ENCODE measurements at places on chromosomes 4 and X.

DNA sequence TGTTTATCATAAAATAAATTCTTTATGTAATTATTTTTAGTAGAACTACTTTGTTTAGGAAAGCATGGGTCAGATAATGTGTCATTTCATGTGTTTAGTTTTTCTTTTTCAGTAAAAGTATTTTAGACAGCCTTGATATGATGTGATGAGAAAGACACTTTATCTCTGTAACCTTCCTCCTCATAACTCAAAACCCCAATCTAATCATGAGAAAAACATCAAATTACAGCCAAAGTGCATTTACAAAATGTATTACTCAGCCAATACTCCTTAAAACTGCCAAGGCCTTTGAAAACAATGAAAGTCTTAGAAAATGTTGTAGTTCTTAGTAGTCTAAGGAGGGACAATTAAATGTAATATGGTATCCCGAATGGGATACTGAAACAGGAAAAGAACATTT lies 144.9 kb downstream of the GPM6A start:
- DNase-seq: no peak

GRCh38 chr4:176320976-176321361 lies 1.2 kb downstream of the SPCS3 start:
- no peak for DNase-seq

- no peak for DNase-seq
Observed at GRCh38 chr4:6028168-6028567, 9.9 kb upstream of the C4orf50 start.

DNA sequence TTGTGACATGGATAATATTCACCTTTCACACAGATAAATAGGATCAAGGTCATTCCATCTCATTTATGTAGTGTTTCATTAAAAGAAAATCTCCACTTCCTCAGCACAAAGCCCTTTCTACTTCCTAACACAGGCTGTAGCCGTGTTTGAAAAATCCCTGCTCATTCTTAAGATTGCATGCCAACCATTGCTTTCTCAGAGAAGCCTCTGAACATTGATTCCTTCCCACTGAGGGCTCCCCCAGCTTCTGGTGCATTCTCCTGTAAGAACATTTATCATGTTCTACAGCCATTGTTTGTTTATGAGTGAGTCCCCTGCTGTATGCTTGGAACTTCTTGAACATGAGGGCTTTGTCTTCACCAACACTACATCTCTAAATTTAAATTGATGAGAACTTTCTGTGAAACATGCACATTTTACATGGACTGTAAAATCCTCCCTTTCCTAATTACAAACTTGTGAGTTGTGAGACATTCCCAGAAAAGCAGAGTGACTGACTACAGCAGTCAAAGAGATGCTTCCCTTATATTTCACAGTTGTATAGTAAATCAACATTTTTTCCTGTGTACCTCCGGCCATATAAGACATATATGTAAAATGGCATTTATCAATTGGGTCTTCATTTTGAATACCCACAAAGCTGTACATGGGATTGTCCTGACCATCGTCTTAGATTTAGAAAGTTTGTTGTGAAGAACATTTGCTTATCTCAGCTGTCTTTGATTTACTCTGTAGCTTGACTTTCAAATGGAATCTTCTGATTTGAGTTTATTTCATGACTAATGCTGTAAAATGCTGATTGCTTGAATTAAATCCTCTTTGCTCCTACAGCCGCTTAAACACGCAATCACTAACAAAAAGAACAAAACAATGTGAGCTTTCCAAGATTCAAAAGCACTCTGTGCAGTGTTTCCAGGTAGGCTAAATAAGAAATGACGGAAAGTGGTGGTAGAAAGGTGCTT lies 600.5 kb upstream of the SLIT2 start:
- no peak for DNase-seq

DNA sequence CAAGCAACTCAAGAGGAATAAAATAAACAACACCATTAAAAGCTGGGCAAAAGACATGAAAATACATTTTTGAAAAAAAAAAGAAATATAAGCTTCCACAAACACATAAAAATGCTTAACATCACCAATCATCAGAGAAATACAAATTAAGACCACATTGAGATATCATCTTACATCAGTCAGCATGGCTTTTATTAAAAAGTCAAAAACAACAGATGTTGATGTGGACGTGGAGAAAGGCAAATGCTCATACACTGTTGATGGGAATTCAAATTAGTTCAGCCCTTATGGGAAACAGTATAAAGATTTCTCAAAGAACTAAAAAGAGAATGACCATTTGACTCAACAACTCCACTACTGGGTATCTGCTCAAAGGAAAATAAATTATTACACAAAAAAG lies 59.6 kb downstream of the STK32B start:
- DNase-seq: no peak
